ENCODE measurements at places on chromosomes 4 and X.

DNA sequence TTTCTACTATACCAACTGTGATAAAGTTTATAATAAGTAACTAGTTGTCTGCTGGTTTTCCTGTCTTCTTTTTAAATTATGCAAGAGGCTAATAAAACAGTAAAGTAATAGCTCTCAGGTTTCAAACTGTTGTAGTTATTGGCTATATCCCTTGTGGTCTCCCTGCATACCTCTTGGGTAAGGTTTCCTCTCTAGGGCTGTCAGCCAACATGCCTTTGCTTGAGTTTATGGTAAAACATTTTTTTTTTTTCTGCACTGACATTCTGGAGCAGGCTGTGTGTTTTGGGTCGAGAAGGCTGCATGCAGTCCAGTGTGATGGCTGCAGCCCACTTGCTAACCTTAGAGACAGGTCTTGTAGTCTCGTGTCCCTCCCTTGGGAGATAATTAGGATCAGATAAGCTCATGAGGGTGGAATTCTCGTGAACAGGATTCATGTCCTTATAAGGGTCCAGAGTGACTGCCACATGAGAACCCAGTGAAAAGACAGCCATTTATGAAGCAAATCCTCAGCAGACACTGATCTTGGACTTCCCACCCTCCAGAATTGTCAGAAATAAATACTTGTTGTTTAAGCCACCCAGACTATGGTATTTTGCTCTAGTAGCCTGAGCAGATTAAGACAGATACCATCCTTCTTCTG, 831.2 kb downstream of the CCSER1 start:
- DNase-seq: no peak

DNA sequence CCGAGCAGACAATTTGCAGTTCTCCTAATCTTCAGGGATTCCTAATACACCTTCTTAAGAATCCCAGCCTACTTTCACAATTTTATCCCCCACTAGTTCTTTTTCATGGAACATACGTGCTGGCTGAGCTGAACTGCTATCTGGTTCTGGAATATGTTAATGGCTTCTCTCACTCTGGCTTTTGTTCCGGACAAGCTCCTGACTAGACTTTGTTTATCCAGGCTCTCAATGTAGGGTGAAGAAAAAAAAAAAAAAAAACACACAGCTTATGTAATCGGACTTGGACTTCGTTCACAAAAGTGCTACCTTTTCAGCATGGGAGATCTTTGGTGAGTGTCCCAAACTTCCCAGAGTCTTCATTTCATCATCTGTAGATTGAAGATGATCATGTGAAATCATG, 555.4 kb upstream of the CPEB2 start:
- DNase-seq: no peak

GRCh38 chr4:153512162-153512852, 46.1 kb downstream of the TMEM131L start:
- DNase-seq: no peak

GRCh38 chr4:25117716-25118472, 42.4 kb downstream of the SEPSECS start:
- no peak for DNase-seq

GRCh38 chr4:72970756-72971155, 98.8 kb downstream of the COX18 start:
- no peak for DNase-seq
